ENCODE measurements at places on chromosomes 2 and 18. TPM values are rescaled to one million over a fixed set of nuclear protein-coding genes. Genes with fewer than 3 reads are reported as not detected.

Gene C2orf66
- total RNA-seq, result not detected

DNA sequence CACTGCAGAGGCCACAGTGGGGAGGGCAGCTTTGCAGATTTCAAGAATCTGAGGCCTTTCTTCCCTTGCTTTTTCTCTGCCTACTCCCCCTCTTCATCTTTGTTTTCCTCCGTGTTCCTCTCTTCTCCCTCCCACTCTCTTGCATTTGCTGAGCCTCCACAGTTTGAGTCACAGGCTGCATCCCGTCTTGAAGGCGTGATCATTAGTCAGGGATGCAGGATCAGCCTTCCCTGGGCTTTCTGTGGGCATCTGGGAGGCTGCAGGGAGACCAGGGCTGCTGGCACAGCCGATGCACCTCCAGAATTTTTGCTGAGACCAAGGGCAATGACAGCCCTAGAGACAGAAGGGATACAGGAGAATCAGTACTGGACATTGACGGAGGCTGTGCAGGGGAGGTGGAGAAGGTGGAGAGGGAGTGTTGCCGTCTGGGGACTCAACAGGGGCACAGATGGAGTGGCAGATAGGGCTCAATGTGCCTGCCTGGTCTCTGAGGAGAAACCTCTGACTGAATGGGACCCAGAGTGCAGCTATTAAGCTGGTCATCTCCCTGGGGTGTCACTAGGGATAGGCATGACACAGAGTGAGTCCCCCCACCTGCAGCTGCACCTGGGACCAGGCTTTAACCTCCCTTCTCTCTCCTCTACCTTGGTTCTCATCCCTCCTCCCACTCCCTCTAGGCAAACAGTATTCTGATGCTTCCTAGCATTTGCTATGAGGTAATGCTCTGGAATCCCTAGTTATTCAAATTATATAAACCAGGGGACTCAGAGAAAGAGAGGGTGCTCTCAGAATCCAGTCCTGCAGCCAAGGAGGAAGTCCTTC lies 29.0 kb upstream of the DNAJC27 start:
- no peak overlapping the region for H3K4me3 ChIP-seq
- no peak overlapping the region for H3K27ac ChIP-seq
- H3K4me1 ChIP-seq, result no peaks in the 10 kb centered on the region
- no peak for DNase-seq
- no peaks in the 10 kb centered on the region for H3K36me3 ChIP-seq

Gene SDC1
- 140 TPM for total RNA-seq

Gene GCC2
- total RNA-seq, result 95.1 TPM

Gene ZBTB14
- 7.9 TPM for total RNA-seq

All from stomach (tissue), 19 donors.